ENCODE measurements at places on chromosomes 11 and 22.

DNA sequence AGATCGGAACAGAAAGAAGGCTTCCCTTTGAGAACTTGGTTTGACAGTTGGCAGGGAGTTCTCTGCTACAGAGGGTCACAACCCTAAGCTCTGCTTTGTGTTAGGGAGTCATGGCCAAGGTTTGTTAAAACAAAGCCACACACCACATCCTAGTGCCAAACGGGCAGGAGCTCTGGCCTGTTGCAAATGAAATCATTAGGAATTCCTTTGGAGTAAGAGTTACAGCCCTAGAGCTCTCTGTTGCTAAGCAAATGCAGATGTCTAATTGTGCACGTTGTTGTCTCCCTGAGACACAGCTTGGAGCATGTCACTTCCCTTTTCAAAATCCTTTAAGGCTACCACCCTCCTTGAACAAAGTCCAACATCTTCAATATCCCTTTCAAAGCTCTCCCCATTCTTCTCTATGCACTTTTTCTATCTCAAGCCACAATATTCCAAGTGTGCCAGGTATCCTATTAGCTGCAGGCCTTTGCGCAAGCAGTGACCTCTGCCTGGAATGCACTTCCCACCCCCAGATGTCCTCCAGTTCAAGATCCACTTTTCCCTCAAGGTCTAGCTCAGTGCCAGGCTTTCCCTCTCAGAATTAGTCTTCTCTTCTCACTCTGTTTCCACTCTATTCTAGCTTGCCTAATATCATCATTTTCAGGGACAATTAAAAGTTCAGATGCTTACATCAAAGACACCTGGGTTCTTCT is 253.7 kb upstream of the POU2AF2 start:
- no peak for DNase-seq

DNA sequence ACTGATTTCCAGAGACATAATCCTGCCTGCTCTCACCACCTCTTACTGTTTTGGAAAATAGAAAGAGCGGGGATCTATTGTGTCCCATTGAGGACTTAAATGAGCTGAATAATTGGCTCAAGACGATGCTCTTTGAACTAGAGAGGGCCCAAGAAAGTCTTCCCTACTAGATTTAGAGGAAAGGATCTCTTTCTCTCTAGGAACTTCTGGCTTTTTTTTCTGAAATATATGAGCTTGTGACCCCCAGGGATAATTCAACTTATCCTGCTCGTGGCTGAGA is 461.4 kb upstream of the KIRREL3 start:
- no peak for DNase-seq

- DNase-seq = no peak
Measured at GRCh38 chr11:93736129-93736528, 5.2 kb downstream of the TAF1D start.

DNA sequence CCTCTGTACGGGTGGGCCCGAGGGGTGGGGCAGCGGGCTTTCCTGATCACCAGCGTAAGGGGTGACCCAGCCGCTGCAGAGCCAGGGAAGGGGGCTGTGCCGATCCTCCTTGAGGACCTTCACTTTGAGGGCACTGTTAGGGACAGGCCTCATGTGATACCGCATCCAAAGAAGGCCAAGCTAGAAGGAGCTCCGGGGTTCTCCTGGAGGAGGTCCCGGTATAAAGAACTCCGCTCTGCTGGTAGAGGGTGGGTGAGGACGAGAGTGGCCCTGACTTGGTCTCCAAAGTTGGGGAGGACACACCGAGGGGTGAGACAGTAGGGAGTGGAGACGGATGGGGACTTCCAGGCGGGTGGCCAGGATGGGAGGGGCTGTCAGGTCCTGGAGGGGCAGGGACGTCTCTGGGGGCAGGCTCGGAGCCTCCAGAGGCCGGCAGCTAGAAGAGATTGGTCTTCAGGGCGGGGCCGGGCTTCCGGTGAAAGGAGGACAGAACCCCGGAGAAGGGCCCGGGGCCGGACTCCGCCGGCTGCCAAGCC is 4.6 kb downstream of the PHOX2A start:
- DNase-seq = no peak

GRCh38 chr22:48505891-48506290 is 1321.8 kb downstream of the BRD1 start:
- no peak for DNase-seq

GRCh38 chr22:34067031-34067430 is 146.8 kb upstream of the LARGE1 start:
- no peak for DNase-seq

GRCh38 chr22:43094085-43094484 is 4.9 kb upstream of the TTLL1 start:
- DNase-seq = peak; percentile 21

GRCh38 chr11:72753341-72754148 is 1.3 kb upstream of the ARAP1 start:
- no peak for DNase-seq

- no peak for DNase-seq
Measured at GRCh38 chr11:57787920-57788702, 26.5 kb downstream of the CTNND1 start.

DNA sequence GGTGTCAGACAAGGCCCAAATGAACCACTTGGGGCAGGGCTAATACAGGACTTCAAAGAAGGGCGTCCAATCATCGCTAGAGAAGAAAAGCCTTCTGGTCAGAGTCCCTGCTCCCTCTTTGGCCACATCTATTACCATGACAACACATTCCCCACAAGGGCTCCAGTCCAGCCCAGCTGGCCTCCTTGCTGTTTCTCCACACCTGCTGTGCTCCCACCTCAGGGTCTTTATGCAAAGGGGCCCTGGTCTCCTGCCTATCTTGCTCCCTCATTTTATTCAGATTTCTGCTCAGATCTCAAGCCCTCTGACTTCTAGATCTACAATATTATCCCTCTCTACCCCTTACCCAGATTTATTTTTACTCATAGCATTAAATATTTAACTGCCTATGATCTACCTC is 58.0 kb upstream of the KIRREL3 start:
- no peak for DNase-seq

- DNase-seq = no peak
Measured at GRCh38 chr11:92453055-92453454, 228.4 kb downstream of the FAT3 start.
